ENCODE measurements at places on chromosomes 16 and 17.

GRCh38 chr16:15988268-15989013 is 39.0 kb downstream of the ABCC1 start:
- DNase-seq, result no peak

DNA sequence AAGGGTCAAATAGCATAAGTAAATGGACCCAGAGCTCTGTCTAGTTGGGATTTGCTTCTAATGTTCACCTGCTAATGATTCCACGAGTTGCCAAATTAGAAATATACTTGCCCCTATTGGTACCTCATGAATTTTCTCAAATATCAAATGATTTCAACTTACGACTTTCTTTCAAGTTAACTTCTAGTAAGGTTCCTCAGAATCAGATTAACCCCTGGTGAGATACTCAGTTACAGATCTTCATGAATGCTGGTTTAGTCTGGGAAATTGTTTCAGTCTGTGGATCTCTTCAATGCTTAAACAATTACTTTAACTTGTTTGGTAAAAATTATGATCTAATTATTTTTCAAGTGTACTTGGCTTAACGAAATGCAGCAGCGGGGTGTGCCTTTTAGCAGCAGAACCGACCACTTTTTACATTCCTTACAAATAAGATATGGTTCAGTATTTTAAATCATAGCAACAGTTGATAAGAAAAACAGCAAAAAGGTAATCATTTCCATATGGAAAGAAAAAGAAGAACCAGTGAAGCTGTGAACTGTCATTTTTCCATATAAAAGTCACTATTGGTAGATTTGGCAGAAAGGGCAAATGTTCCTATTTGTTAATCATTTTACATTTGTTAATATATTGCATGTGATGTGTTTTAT is 34.5 kb downstream of the TUBD1 start:
- DNase-seq, result no peak

DNA sequence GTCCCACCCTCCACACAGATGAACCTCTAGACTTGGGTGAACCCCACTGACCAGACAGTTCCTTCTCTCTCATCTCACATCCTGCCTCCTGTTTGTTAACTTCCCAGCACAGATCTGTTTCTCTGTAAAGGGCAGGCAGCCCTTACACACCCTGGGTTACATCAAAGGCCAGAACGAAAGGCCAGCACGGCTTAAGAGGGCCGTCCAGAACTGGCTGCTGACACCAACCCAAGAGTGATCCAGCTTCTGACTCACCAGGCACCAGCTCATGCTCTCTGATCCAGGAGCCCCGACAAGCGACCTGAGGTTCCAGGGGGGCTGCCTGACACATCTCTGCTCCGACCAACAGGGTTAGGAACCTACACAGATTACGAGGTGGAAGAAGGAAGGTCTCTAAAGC is 86.9 kb downstream of the MRM3 start:
- no peak for DNase-seq

GRCh38 chr16:80947708-80948625 is 58.7 kb downstream of the CMC2 start:
- DNase-seq, result no peak

DNA sequence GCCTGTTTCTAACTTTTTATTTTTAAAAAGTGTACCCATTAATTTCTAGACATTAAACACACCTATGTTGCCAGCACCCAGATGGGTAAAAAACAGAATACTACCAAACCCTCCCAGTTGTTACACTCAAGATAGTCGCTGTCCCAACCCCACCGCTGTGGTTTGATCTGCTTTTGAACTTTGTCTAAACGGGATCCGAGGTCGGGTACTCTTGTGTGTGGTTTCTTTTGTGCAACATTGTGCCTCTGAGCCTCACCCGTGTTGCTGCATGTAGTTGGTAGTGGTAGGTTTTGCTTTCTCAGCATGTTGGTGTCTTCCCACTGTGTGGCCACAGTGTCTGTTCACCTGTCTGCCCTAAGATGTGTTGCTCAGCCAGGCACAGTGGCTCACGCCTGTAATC is 4.3 kb downstream of the KLHL36 start:
- peak; percentile 32 for DNase-seq

- DNase-seq, result no peak
Observed at GRCh38 chr17:60128171-60128859, 21.5 kb upstream of the CA4 start.

GRCh38 chr17:17876959-17877528 is 40.3 kb upstream of the SREBF1 start:
- no peak for DNase-seq

DNA sequence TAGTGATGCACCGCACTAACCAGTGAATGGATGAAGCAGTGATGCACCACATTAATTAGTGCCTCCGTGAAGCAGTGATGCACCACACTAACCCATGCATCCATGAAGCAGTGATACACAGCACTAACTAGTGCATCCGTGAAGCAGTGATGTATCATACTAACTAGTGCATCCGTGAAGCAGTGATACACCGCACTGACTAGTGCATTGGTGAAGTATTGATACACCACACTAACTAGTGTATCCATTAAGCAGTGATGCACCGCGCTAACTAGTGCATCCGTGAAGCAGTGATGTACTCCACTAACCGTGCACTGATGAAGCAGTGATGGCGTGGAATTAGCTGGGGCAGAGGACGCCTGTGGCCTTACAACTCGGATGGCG is 80.6 kb upstream of the NKD1 start:
- no peak for DNase-seq

- DNase-seq, result no peak
Observed at GRCh38 chr17:2906901-2907300, 110.7 kb downstream of the RAP1GAP2 start.

GRCh38 chr16:56848029-56848936 is 16.7 kb upstream of the SLC12A3 start:
- DNase-seq, result no peak

- no peak for DNase-seq
Observed at GRCh38 chr17:82984751-82985427, 94.5 kb upstream of the METRNL start.

- peak; percentile 24 for DNase-seq
Observed at GRCh38 chr17:50863221-50863843, 2.8 kb downstream of the TOB1 start.

- DNase-seq, result no peak
Observed at GRCh38 chr16:9286930-9287329, 195.5 kb downstream of the HAPSTR1 start.

- no peak for DNase-seq
Observed at GRCh38 chr17:60993497-60993896, 315.8 kb downstream of the BCAS3 start.

GRCh38 chr17:31598399-31598782 is 206.9 kb downstream of the RAB11FIP4 start:
- DNase-seq, result no peak

GRCh38 chr16:74623214-74623838 is 16.4 kb upstream of the GLG1 start:
- DNase-seq, result no peak

DNA sequence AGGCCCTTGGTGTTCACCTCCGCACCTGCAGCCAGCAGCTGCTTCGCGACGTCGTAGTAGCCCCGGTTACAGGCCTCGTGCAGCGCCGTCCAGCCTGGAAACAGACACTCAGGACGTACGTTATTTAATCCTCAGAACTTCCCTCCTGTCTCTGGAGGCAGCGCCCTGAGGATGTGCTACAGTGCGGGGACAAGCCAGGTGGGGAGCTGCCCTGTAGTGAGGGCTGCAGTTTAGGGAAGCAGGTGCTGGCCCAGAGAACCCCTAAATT is 71.0 kb downstream of the ZNF778 start:
- no peak for DNase-seq

- no peak for DNase-seq
Observed at GRCh38 chr17:80585890-80586845, 41.5 kb downstream of the RPTOR start.

DNA sequence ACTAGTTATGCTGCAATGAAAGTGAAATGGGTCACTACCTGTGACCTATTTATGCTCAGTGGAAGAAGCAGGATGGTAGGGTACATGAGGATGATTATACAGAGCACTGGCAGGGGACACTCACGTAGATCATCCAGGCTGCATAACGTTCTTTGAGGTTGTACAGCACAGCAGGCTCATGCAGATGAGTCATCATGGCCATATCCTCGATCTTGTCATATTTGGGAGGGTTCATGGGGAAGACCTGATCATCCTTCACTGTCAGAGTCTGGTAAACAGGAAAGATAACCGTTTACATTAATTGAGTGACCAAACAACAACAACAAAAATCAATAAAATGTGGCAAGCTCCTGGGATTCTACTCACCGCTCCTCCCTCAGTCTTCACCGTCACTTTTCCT is 2.1 kb downstream of the MYH2 start:
- DNase-seq, result no peak

DNA sequence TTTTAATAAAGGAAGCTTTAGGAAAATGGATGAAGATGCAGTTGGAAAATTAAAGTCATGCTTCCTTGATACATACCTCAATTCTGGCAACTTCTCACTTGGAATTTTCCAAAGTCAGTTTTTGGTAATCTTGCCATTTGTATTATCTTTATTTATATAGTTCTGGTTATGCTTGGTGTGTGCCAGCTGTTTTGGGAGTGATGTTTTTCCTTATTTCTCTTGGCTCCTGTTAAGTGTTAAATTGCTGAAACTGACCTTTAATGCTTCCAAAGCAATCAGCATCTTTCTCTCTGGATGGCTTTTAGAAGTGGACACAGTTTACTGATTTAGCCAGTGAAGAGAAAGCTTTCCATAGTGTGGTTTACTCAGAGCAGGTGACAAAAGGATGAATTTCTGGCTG is 70.1 kb upstream of the HAS3 start:
- DNase-seq, result no peak

GRCh38 chr17:50832267-50832863 is 3.0 kb upstream of the WFIKKN2 start:
- DNase-seq, result no peak

- no peak for DNase-seq
Observed at GRCh38 chr17:57422574-57423164, 166.3 kb downstream of the MSI2 start.

GRCh38 chr17:9370467-9370866 is 205.2 kb downstream of the STX8 start:
- DNase-seq, result no peak

DNA sequence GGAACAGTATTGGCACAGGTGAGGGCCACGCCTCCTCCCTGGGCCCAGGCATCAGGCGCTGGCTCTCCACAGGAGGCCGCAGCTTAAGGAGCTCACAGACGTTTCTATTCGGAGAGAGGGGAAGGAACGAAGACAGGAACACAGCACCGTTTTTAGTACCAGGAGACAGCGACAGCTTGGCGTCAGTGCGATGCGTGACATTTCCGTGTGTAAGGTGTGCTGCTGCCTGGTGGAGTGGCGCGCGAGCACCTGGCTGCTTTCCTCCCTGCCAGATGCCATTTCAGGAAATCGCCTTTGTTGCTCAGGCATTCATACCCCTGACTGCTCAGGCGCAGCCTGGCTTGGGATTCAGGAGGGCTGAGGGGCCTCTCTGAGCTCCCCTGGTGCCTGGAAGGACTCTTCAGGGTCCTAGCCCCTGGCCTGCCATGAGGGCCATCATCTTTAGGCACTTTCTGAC is 367.5 kb downstream of the CPPED1 start:
- DNase-seq, result no peak
